Stimulated activated CD4-positive, alpha-beta T cell treated with anti-CD3 and anti-CD28 coated beads, Interleukin-4, amount 100 ng/mL, for 24 hours (primary cell): ENCODE measurements at places on chromosomes 2 and 18.
A peak's percentile ranks its signal among the peaks of the same experiment; 100 is the strongest.

DNA sequence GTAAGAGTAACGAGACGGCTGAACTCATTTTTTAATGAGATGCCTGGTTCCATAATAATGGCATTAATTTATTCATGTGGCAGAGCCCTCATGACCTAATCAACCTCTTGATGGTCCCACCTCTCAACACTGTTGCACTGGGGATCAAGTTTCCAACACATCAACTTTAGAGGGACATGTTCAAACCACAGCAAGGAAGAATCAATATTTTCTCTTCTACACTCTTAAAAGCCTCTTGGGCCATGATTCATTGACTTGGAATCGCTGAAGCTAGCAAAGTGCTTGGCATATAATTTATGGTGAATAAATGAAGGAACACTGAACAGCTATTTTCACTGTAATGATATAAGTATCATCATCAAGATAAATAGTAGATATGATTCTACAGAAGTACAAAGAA is 333.0 kb downstream of the TNS1 start:
- DNase-seq, result no peak

DNA sequence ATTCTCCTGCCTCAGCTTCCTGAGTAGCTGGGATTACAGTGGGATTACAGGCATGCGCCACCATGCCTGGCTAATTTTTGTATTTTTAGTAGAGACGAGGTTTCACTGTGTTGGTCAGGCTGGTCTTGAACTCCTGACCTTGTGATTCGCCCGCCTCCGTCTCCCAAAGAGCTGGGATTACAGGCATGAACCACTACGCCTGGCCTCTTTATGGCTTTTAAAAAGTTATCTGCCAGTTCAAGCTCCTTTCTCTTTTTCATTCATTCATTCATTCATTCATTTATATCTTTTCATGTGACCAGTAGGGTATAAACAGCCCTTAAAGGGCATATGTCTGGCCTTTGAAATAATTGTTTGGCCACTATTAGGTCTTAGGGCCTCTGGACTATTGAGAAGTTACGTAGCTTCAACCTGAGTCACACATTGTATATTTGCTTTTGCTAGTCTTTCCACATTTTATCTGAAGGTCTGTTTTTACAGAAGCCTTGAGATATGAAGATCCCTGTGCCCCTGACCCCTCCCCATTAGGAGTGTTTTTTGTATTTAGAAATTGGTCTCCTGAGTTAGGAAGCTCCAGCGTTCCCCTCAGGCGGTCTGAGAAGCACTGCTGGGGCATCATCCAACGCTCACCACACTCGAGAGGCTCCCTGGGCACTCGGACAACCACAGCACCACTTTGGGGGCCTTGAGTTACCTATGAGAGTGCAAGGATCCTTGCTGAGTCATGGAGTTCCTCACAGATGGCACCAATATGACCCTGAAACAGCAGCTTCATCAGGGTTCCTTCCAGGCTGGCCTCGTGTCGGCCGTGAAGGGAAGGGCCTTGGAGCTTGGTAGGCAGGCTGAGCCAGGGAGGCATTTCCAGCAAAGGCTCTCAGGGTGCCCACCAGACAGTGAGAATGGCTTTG is 21.8 kb downstream of the FZD5 start:
- no peak for DNase-seq

- no peak for DNase-seq
Measured at GRCh38 chr2:207113414-207113813, 52.3 kb downstream of the KLF7 start.

- DNase-seq, result no peak
Measured at GRCh38 chr18:6340121-6340520, 74.6 kb downstream of the L3MBTL4 start.

GRCh38 chr2:181459621-181460021 is 2.4 kb downstream of the ITGA4 start:
- no peak for DNase-seq

GRCh38 chr2:162400336-162400735 is 56.4 kb downstream of the GCA start:
- no peak for DNase-seq

- DNase-seq, result no peak
Measured at GRCh38 chr18:48799724-48800315, 150.9 kb downstream of the SMAD7 start.

GRCh38 chr2:180705551-180705950 is 274.9 kb upstream of the UBE2E3 start:
- no peak for DNase-seq

- no peak for DNase-seq
Measured at GRCh38 chr2:234976479-234977227, 24.8 kb downstream of the SH3BP4 start.

DNA sequence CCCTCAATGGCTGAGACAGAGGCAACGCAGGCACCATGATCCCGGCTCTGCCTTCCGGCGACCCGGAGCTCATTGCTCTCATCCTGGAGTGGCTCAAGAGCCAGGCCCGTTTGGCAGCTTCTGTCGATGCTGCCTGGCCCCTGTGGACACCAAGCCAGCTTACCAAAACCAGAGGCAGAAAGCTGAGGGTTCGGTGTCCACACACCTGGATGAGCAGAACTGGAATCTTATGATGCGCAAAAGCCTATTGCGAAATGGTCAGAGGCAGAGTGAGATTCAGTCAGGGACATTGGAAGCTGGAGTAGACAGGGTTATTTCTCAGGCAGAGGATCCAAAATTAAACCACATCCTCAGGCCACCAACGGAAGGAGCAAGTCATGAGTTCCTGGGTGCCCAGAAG is 34.9 kb upstream of the TGIF1 start:
- DNase-seq, result no peak

DNA sequence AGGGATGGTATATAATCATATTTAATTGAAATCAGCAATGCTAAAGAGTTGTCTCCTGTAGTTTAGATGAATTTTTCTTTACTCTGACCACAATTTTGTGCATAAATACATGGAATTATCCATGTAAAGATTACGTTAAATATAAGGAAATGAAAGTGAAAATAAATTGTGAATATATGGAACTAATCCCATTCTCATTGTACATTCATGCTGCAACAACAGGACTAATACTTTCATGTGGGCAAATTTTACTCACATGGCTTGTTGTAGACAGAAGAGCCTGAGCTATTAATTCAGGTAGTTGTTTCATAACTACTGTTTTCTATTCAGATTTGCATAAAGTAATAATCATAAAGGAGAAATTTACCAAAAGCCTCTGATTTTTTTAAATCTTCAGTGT is 357.8 kb downstream of the ARHGAP15 start:
- DNase-seq, result no peak

DNA sequence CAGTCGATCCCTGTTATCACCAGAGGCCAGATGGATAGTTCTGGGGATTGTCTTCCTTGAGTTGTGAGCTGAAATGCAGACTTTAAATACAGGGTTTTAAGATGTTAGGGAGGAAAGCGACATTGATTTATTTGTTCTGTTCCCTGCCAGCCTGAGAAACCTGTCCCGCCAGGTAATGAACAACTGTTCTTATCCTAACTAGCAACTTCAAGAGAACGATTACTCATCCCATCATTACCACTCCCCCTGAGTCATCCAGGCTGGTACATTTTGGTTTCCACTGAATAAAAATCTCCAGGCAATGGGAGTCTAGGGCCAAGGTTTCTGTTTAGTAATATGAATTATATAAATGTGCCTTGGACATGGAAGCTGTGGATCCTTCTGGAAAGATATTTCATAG is 131.2 kb downstream of the LYPD6B start:
- no peak for DNase-seq

- DNase-seq, result no peak
Measured at GRCh38 chr2:60347781-60348180, 205.7 kb downstream of the BCL11A start.

- DNase-seq, result no peak
Measured at GRCh38 chr2:16645775-16646559, 19.7 kb downstream of the CYRIA start.

DNA sequence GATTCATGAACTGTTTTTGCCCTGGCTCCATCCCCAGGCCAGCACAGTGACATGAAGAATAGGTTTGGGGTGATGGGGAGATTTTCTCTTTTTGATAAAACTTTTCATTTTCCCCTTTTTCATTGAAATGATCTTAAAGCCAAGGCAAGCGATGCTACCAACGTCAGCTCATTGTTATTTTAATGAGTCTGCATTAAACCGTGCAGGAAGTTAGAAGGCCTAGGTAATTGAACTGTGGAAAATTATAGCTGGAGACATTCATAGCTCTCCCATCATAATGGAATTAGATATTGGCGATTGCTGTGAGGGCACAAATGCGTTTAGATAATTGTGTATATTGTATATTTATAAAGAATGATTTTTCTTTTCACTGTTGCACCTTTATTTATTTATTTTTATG is 33.2 kb downstream of the SMARCAL1 start:
- no peak for DNase-seq

GRCh38 chr2:217901835-217902378 is 100.9 kb downstream of the TNS1 start:
- no peak for DNase-seq

- DNase-seq, result no peak
Measured at GRCh38 chr2:169729274-169729605, 4.4 kb upstream of the KLHL23 start.

GRCh38 chr2:168119515-168120141 is 127.8 kb downstream of the STK39 start:
- DNase-seq, result peak; percentile 19

DNA sequence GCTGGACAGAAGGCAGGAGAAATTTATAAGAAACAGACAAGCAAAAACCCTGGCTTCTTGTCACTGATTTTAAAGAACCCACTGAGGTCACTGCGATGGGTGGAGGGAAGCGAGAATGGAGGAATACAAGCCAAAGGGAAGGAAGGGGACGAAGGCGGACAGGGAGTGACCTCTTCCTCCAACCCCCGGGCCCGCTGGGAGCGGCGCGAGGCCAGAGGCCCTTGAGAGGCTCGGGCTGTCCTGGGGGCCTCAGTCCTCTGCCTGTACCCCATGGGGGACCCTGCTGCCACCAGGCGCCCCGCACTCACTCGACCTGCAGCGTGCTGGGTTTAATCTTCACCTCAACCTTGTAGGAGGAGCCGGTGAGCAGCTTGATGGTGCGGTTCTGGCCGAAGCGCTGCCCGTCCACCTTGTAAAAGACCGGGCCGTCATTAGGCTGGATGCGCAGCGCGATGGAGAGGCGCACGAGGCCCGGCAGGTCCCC is 793 bp downstream of the CNRIP1 start:
- no peak for DNase-seq

DNA sequence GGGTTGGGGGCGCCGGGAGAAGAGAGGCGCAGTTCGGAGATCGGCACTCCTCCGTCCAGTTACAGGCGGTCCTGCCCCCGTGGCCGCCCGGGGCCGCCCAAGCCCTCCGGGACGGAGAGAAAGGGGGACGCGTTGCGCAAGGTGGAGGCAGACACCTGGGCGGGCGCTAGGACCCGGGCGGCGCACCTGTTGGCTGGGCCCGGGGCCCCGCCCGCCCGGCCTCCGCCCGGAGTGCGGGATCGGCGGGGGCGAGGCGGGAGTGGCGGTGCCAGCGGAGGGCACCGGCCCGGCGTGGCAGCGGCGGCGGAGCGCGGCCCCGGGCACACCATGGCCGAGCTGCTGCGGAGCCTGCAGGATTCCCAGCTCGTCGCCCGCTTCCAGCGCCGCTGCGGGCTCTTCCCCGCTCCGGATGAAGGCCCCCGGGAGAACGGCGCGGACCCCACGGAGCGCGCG is at the start of gene SGPP2:
Gene SGPP2 (plus strand): TSS at position 268 of the 453 bp plus-strand sequence. CDS start 60 bp downstream, at position 328.
- DNase-seq, result peak; percentile 11

GRCh38 chr2:83051538-83052170 is 1407.4 kb downstream of the SUCLG1 start:
- DNase-seq, result no peak

- DNase-seq, result no peak
Measured at GRCh38 chr2:199490049-199490448, 32.3 kb upstream of the SATB2 start.

DNA sequence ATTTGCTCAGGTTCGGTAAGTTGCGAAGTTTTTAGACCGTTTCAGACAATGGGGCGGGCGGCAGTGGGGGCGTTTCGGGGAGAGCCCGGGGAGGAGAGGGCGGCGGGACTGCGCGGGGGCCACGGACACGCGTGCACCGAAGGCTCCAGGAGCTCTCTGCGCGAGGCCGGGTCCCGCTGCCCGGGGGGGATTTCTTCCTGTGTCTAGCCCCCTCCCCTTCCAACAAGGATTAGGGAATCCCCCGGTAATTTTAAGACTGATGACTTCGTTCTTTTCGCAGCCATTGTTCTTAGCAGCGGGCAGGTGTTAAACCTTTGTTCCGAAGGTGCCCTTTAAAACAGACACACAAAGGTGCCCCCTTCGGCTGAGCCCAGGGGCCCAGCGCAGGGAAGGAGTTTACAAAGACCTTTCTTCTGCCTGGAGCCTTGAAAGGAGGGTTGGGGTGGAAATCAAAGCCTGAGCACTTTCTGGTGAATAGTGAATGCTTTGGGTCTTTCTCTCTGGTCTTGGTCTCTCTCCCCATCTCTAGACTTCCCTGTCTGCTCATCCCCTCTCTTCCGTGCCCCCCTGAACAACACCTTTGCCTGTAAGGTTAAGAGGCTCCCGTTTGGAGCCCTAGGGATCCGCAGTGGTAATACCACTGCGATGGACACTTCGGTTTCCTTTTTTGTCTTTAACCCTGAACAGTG is 2.1 kb downstream of the TRIB2 start:
- peak; percentile 33 for DNase-seq

DNA sequence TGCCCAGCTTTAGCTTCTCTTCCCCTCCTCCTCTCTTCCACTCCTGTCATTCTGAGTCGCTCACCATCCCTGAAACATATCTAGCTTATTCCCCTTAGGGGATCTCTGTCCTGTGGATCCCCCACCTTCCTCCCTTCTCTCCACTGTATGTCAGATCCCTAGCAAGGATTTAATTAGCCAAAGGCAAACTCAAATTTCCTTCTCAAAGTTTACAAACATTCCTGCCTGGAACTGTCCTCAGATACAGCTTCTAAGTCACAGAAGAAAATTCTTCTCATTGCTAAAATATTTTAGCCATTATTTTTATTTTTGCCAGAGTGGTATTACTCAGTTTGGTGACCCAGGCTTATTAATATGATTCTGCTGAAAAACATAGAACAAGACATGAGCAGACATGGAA is 315.3 kb downstream of the CYP26B1 start:
- DNase-seq, result no peak

GRCh38 chr18:26103579-26103978 is 13.2 kb upstream of the SS18 start:
- peak; percentile 33 for DNase-seq

- DNase-seq, result no peak
Measured at GRCh38 chr2:70685771-70686171, 82.2 kb downstream of the ADD2 start.

DNA sequence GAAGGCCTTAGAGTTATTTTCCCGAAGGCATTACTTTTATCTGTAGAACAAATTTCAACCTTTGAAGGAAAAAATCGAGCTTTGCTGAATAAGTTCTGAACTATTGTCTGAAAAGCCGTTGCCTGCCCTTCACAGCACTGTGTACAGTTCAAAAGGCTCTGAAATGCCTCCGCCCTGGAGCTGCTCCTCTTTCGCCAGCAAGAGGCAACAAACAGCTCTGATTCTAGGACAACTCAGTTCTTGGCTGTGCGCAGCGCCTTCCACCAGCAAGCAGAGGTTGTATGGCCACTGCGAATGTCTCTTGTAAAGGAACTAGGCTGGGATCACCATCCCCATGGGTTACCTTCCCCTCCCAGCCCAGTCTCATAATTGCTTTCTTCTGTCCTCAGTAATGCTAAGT is 308.5 kb downstream of the GBX2 start:
- DNase-seq, result no peak

GRCh38 chr18:55338978-55339650 is 248.9 kb downstream of the TCF4 start:
- no peak for DNase-seq
